Fibroblast of skin of right quadriceps (primary cell): ENCODE measurements at places on chromosomes 12 and 14.

GRCh38 chr12:116241157-116241759, 36.2 kb downstream of the MED13L start:
- no peak for DNase-seq

DNA sequence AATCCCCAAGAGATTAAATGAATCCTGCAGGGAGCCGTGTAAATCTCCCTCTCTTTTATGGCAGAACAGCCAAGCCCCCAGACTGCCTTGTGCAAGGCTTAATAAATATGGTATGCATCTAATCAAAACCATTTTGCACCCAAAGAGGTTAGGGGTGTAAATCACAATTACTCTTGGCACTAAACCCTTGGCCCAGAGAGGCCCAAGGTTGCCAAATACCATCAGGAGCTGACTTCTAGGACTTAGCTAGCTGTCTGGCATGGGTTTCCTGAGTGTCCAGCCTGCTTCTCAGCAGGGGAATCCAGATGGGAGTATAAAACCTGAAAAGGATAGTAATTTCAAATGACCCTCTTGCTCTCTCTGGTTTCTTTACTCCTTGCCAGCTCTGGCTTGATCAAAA, 610.4 kb downstream of the MED13L start:
- DNase-seq = no peak

GRCh38 chr12:94098466-94098865, 49.9 kb upstream of the PLXNC1 start:
- peak; percentile 94 for DNase-seq

GRCh38 chr14:88521818-88522217, 33.0 kb downstream of the PTPN21 start:
- no peak for DNase-seq

GRCh38 chr12:113961921-113962710, 4.0 kb downstream of the RBM19 start:
- peak; percentile 22 for DNase-seq

- no peak for DNase-seq
Observed at GRCh38 chr14:53766601-53767000, 190.0 kb downstream of the BMP4 start.

DNA sequence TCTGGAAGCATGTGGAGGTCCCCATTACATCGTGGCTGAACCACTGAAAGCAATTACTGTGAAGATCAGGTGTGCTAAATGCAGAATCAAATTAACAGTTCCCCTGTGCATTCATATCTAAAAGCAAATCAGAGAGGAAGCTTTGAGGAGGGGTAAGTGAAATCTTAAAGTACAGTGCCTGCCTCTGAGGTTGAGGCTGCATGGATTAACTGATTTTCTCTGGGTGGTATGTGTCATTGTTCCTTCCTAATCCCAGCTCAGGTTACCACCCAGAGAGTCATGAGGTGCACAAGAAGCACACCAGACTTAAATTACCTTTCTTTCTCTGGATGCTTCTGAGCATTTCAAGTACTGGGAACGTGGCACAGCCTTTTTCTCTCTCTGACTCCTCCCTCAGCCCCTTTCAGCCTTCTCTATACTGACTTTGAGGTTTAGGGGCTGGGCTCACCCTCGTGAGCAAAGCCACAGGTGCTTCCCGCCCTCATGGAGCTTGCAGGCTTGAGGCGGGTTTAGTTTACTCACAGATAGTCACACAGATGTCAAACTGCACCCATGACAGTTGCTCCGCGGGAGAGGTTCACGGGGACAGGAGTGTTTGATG, 237.6 kb upstream of the CRY1 start:
- DNase-seq = no peak

- no peak for DNase-seq
Observed at GRCh38 chr14:36383767-36384431, 63.5 kb upstream of the MBIP start.

- peak; percentile 16 for DNase-seq
Observed at GRCh38 chr12:1695886-1696670, 5.2 kb downstream of the ADIPOR2 start.

DNA sequence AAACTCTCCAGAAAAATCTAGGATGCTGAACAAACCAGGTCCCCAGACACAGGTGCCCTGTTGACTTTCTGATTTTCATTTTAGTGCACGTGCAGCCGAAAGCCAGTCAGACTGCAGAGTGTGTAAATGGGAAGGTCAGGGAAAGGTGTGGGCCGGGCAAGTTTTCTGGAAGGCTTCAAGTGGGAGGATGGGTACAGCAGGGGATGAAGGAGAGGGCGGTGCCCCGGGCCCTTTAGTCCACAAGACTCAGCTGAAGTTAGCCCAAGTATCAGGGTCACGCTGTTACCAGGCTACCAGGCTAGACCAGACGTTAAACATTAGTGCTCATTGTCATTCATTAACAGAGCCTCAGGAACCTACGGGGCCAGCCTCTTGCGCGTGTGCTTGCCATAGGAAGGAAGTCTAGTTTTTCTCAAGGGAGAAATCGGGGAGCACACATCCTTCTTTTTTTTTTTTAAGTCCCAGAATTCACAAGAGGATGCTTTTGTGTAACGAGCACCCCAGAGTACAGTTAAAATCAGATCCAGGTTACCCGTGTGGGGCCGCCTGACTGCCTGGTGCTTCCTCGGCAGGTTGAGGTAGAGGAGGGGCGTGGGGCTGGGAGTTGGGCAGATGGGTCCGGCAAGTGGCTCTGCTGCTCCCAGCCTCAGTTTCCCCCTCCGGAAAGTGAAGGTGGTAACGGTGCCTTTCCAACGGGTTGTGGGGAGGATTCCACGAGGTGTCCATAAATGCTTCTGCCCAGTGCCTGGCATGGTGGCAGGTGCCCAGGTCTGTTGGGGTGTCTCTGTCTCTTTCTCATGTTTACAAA, 19.1 kb downstream of the BCL7A start:
- DNase-seq = no peak

- DNase-seq = peak; percentile 51
Observed at GRCh38 chr12:67826946-67827720, 162.1 kb upstream of the IFNG-AS1 start.

GRCh38 chr14:100891501-100892445, 11.7 kb downstream of the RTL1 start:
- DNase-seq = no peak

DNA sequence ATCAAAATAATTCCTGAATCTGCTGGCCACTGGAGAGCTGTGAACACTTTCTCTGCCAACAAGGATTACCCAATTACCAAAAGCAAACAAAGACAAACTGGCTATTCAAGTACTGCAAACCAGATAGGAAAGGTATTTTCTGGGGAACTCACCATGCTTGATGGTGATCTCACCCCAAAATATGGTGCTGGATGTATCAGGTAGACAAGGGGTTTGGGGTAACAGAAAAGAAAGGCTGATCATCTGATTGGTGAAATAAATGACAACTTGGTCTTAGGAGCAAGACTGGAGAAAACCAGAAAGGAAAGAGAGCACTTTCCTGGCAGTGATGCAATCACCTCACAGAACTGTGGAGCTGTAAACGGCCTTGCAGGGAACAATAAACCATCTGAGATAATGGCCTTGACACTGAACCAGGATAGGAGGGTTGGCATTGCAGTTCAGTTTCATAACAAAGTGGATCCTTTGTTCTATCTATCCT, 31.0 kb upstream of the NPFF start:
- peak; percentile 42 for DNase-seq

DNA sequence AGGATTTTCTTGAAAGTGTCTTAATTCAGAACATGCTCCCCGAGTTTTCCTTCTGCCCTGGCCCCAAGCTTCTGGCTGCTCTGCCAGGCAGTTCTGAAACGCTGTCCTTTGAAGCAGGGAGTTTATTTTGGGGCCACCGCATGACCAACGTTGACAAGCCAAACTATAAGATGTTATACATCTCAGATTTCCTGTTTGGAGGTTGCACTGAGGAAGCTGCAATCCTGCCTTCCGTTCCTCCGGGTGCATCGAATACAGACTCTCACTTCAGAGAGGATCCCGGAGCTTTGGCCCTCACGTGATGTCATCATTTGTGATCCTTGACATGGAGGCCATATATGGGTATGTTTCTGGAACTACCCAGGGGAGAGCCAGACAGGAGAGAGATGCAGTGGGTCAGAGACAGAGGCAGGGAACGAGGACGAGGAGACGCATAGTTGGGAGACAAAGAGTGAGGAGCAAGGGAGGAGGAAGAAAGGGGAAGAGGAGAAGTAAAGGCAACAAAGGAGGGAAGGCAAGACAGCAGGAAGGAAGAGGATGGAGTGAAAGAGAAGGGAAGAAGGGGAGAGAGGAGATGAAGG, at the start of gene ASB2:
Gene ASB2, minus strand, starts transcription at position 94 of the 581 bp plus-strand sequence. CDS start 12,031 bp downstream, outside the sequence.
- DNase-seq = peak; percentile 33

DNA sequence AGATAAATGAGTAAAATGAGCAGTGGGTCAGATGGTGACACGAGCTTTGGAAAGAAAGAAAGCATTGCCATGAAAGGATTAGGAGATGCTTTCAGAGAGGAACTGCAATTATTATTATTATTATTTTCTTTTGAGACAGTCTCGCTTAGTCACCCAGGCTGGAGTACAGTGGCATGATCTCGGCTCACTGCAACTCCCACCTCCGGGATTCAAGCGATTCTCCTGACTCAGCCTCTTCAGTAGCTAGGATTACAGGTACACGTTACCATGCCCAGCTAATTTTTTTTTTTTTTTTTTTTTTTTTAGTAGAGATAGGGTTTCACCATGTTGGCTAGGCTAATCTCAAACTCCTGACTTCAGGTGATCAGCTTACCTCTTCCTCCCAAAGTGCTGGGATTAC, 77.4 kb downstream of the ST8SIA1 start:
- no peak for DNase-seq

DNA sequence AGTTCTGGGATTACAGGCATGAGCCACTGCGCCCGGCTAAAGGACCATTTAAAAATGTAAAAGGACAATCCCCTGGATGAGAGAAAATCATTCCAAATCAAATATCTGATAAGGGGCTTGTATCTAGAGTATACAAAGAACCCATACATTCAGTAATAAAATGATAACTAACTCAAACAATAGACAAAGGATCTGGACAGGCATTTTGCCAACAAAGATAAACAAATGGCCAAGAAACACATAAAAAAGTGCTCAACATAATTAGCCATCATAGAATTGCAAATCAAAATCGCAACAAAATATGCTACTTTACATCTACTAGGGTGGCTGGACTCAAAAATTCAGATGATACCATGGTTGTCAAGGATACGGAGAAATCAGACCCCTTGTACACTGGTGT, 8.5 kb upstream of the BICD1 start:
- no peak for DNase-seq

- no peak for DNase-seq
Observed at GRCh38 chr12:104000807-104001434, 35.2 kb downstream of the TDG start.

DNA sequence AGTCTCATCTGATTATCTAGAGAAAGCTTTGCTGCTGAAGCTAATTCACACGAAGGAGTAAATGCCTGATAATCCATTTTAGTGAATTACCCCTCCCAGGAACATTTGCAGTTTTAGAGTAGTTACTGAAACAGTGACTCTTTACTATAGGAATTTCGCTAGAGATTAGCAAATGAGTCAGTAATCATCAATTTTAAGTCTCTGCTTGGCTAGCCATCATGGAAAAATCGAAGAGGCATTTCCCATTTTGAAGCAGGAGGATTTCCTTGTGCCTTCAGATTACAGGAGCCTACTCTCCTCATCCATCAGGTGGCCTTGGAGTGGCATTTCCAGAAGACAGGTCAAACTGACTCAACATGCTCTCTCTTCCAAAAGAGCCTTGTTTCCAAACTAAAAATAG, 154.5 kb downstream of the EGLN3 start:
- peak; percentile 64 for DNase-seq

DNA sequence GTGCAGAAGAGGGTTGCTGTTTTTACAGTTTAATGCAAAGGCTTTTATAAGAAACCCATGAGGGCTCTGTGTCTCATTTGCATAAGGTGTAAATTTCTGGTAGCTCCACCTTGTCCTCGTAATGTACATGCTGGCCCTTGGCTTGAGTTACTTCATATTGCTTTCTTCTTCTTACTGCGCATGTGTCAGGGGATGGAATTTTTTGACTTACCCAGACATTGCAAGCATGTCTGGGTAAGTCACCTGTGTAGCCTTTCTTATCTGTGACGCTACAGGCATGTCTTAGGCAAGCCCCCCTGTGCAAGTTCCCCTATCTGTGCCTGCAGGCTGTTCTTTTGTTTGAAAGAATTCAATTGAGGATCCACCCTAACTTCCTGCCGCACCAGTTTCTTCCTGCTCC, 274.2 kb downstream of the ETNK1 start:
- no peak for DNase-seq

DNA sequence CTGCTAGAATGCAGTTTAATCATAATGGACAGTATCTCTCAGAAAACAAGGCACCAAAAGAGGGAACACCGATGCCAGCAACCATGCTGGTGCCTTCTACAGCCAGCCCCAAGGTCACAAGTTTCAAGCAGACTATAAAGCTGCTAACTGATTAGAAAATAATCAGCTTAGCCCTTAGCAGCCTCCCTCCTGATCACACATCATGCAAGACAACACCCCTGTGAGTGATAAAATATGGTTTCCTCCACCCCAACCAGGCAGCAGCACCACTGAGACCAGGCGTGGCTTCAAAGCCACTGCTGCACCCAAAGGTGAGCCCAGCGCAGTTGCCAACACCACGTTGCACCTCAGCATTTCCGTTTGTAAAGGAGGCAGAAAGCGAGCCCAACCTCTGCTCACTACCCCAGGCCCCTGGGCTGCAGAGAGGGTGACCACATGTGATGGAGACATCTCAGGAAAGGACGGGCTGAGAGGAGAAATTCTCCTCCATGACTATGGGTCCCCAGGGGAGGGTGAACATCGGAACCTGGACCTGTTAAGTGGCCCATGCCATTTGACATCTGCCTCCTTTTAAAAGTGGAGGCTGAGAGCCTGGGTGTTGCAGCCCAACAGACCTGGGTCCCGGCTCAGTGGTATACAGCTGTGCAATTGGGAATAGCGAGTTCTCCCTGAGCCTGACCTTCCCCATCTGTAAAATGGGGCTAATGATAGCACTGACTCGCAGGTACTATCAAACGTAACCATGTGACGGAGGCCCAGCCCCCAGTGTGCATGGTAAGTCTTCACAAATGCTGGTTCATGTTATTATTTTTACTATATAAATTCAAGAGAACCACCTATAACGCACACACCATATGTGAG, 11.5 kb downstream of the ZFP36L1 start:
- no peak for DNase-seq

GRCh38 chr12:11824069-11824468, 174.6 kb downstream of the ETV6 start:
- no peak for DNase-seq

DNA sequence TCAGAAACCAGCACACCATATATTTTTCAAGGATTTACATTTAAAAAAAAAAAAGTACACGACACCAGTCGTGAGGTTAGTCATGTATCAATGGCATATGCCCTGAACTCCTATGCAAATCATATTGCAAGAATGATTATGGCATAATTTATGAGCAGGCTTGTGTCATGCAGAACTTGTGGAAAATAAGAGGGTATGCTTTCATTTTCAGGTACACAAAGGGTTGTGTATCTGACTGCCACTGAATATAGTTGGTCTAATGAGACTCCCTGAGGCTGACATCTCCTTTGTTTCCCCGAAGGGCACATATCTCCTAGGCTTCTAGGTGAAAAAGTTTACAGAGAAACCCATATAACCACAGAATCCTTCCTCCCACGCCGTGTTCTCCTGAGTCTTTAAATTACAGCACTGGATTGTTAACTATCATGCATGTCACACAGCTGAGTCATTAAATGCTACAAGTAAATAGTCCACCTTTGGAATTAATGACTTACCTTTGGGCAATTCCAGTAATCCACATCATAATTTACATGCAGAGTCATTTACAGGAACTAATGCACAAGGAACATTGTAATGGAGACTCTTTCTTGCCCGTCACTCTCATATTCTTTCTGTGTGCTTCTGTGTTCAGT, 356.7 kb upstream of the DIO2 start:
- DNase-seq = peak; percentile 58

- DNase-seq = peak; percentile 67
Observed at GRCh38 chr12:68319988-68320623, 12.1 kb downstream of the MDM1 start.
